Activated T-cell treated with anti-CD3 and anti-CD28 coated beads for 48 hours (primary cell): ENCODE measurements at places on chromosomes 3 and 15.

DNA sequence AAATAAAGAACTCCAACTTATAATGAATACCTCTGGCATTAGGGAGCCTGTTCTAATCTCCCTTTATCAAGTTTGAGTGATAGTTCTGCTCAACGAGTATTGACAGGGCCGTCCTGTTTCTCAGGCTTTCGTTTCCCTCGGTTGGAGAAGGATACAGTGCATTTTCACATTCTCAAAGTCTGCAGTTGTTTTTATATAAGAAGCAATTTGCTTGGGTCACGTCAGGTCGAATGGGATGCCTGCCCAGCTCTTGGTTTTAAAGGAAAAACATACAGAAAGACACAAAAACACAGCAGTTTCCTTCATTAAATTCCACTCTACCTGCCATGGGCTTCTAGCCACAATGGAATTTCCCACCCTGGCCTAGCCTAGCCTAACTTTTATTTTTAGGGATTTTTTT is 366.3 kb downstream of the TIGIT start:
- no peak for DNase-seq

- DNase-seq = no peak
Observed at GRCh38 chr3:2976212-2976611, 134.0 kb downstream of the IL5RA start.

GRCh38 chr15:79060175-79060574 is 30.4 kb downstream of the RASGRF1 start:
- DNase-seq = no peak

GRCh38 chr3:138046955-138047354 is 37.0 kb downstream of the CLDN18 start:
- no peak for DNase-seq

DNA sequence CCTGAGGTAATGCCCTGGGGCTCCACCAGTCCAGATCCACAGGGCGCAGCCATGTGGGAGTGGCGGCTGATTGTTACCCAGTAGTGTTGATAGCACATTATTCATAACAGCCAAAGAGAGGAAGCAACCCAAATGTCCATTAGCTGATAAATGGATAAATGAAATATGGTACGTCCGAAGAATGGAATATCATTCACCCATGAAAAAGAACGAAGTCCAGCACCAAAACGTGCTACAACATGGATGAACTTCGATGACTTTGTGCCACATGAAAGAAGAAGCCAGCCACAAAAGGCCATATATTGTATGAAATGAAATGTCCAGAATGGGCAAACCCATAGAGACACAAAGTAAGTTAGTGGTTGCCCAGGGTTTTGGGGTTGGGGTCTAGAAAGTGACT is 6.4 kb downstream of the SMAD6 start:
- DNase-seq = no peak

DNA sequence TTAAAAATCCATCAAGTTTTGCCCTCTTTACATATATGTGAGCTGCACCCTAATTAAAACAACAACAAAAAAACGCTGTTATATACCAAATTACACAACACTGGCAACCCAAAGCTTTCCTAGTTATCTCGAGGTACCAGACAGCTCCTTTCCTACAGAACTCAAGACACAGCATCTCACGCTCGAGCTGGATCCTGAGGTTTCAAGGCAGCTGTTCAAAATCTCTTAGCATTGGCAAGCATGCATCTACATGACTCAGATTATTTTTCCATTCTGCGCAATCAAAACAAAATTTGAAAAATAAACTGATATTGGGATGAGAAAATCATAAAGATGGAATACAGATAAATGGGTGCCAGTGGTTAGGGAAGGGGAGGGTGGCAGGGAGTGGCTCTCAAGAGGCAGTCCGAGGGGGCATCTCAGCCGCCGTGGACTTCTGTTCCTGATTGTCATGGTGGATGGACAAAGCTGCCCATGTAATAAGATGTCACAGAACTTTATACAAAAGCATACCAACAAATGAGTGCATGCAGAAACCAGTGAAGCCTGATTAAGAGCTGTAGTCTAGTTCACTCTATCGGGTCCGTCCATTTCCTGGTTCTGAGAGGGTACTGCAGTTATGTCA is 91.5 kb downstream of the ADAMTS17 start:
- DNase-seq = no peak

- no peak for DNase-seq
Observed at GRCh38 chr15:40146037-40146436, 14.8 kb upstream of the BUB1B start.

DNA sequence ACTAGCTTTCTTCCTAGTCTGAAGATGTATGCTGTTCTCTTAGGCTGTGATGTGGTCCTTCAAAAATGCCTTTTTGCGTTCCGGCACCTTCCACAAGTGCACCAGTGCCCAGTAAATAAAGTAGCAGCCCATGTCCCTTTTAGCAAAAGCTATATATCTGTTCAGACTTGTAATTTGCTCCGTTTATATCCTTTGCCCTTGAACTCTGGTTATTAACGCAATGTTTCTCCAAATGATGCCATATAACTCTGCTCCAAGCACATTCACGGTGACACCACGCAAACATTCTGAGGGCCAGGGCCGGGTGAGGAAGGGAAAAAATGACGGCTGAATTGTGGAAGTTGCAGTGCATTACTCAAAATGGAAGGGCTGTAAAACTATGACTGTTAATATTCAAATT is 1001.1 kb upstream of the NR2F2 start:
- no peak for DNase-seq

- DNase-seq = no peak
Observed at GRCh38 chr15:49134683-49135341, 20.6 kb downstream of the COPS2 start.

GRCh38 chr3:19149368-19149767 is 1.1 kb downstream of the KCNH8 start:
- DNase-seq = no peak

GRCh38 chr3:81793410-81793809 is 32.0 kb upstream of the GBE1 start:
- no peak for DNase-seq

DNA sequence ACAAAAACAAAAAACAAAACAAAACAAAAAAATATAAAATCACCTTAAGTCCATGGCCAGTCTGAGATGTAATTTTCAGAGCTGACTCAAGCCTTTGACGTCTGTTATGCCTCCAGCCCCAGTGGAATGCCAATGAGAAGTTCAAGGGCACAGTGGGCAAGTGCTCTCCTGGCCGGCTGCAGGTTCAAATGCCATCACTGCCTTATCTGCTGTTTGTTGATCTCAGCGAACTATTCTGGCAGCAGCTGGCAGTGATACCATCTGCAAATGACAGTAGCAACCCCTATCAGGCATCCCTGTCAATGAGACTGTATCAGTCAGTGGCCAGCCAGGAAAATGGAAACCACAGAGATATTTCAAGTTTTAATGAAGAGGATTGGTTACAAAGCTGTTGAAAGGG is 10.8 kb upstream of the PDE8A start:
- DNase-seq = no peak

DNA sequence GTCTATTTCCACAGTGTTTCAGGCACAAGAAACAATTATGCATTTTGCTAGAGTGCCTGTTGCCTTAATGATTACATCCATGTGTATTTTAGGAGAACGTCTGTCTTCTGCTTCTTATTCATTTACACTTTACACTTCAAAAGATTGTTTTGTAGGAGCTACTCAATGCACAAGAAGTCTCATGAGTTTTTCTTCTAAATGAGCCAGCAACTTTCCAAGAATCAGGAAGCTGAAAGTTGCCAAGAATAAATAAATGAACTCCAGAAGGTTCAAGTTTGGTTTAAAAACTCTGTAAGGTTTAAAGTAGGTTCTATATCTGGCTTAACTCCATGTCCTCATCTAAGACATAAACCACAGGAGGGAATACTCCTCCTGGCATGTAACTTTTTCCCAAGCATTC is 103.8 kb upstream of the ADPGK start:
- DNase-seq = no peak

GRCh38 chr15:59250249-59250648 is 43.6 kb downstream of the LDHAL6B start:
- no peak for DNase-seq

DNA sequence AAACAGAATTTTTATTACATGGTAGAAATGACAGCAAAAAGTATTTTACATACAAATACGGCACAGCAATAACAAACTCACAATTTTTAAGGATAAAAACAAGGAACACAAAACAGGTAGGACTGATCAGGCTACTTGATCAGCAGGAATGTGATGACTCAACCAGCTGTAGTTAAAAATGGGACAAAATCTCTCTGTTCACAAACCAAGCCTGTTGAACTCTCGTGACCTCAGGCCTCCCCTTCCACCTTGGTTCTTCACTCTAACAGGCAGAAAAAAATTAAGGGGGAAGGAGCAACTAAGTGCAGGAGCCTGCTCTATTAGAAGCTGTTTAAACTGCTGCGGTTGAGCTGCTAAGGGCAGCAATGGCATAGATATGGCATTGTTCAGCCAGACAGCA is 18.7 kb downstream of the FBXL22 start:
- no peak for DNase-seq

DNA sequence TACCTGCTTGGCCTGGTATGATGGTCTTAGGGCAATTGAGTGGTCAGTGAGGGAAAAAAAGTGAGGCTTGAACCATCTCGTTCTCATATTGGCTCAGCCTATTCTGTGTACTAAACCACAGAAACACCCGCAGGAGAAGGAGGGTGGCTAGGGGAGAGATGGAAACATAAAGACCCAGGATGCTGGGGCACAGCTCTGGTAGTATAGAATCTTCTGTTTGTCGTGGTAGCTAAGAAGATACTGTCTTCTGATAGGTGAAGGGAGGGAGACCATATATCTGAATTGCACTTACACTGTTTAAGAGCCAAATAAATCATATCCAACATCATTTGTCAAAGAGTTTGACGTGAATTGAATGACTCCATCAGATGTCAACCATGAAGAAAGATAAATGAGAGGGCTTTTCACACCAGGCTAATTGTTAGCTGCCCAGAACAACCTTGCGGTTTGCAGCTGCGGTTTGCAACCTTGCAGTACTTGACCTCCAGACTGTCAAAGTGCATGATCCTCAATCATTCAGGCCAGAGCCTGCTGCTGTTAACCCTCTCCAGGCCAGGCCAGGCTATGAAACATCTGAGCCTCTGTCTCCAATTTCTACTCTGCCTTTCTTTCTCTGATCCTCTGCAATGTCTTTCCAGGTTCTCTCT is 40.9 kb upstream of the PIK3R4 start:
- DNase-seq = no peak

DNA sequence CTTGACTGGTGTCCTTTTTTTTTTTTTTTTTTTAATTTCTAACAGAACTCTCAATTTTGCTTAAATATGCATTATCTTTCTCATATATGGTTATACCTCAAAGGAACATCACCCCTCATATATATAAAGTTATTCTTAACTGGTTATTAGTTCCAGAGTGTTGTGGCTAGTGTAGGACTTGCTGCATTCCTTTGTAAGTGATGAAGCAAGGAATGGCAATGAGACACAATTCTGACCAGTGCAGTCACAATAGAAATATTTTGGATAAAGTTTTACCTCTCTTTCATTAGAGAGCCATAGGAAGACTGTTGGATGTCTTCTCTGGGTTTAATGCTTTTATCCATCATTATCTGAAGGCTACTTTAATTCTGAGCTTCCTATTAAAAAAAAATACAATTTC is 75.5 kb upstream of the CBLB start:
- DNase-seq = no peak

DNA sequence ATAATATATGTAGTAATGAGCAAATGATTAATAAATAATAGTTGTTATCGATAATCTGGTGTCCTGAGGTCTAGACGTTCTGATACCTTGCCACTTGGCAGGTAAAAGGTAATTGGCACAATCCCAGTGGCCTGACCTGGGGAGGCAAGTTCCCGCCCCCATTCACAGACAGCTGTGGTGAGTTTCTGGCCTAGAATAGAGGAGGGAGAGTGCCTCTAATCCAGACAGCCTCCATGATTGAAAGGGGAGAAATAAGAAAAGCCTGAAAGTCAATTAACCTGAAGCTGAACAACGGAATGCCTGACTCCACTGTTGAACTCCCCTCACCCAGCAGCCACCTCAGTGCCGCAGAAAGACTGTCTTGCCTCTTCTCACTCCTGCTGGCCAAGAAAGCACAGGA is 38.1 kb upstream of the SV2B start:
- no peak for DNase-seq

DNA sequence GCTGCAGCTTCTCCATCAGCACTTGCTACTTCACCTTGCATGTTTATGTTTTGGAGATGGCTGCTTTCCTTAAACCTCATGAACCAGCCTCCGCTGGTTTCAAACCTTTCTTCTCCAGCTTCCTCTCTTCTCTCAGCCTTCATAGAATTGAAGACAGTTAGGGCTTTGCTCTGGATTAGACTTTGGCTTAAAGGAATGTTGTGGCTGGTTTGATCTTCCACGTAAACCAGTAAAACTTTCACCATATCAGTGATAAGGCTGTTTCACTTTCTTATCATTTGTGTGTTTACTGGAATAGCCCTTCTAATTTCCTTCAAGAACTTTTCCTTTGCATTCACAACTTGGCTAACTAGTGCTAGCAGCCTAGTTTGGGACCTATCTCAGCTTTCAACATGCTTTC is 11.7 kb upstream of the GNAT1 start:
- no peak for DNase-seq

GRCh38 chr3:38359038-38359437 is 12.5 kb downstream of the XYLB start:
- no peak for DNase-seq

- no peak for DNase-seq
Observed at GRCh38 chr15:67225336-67225735, 29.1 kb downstream of the AAGAB start.

DNA sequence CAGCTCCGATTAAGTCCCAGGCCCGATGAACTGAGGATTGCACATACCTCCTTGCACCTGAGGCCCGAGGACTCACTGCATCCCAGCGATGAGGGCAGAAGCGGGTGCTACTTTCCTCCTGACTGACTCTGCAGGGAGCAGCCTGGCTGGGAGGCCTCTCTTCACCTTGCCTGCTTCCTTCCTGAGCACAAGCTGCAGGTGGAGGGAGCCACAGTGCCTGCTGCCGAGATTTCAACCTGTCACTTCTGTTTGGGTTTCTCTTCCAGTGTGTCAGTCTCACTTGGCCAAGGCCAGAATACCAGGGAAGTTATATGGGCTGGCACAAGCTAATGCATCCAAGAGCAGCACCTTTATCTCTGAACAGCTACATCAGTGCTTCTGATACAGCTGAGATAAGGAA is 185.4 kb downstream of the NTRK3 start:
- no peak for DNase-seq

- no peak for DNase-seq
Observed at GRCh38 chr3:99902091-99902490, 84.4 kb downstream of the CMSS1 start.

- no peak for DNase-seq
Observed at GRCh38 chr3:143840636-143841035, 7.6 kb downstream of the SLC9A9 start.

DNA sequence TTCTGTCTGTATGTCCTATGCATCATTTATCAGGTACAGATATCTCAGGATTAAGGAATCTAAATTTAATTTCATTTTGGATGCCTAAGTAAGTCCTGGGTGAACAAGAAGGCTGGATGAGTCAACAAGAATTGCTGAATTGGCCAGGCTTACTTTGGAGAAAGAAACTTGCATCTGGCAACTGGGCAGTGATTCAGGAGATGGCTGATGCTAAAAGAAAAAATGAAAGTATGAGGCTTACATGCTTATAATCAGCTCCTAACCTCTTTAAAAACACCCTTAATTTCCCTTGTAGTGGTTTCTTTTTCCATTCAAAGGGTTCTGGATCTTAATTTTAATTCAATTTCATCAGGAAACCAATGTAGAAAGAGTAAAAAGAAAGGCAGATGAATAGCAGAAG is 228.8 kb upstream of the PEX5L start:
- no peak for DNase-seq

GRCh38 chr15:80942746-80943565 is 46.7 kb downstream of the MESD start:
- no peak for DNase-seq
